Occipital lobe (tissue), 3 donors: ENCODE measurements at places on chromosomes 5 and 9.

DNA sequence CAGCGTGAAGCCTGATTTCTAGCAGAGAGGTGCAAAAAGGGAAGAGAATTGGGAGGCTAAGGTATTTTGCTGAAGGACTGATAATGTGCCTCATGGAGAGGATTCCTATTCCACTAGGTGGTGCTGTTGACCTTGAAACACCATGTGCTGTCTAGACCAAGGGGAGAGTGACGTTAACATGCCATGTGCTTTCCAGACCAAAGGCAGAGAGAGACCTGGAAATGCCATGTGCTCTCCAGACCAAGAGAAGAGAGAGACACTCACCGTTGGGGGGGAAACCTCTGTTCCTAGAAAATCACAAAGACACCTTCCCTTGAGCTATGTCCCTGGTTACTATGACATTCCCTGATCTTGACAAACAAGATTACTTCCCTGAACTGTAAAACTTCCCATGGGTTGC is 286.0 kb upstream of the TUSC1 start:
- DNase-seq: no peak

DNA sequence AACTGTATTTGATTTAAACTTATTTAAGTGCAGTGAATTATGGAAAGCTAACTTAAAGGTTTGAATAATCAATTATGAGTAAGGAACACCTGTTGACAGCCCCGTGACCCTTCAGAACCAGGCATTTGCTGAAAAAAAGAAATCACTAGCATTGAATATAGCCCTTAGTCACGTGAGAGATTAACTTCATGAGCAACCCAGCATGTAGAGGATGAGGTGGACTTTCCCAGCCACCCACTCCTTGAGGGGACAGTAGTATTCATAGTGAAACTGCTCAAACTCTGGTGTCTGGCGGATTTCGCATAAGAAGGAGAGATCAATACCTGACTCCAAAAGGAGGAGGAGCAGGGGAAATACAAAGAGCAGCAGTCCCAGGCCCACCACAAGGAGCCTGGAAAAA is 184.8 kb upstream of the RASEF start:
- DNase-seq: no peak

GRCh38 chr9:106305428-106306133 is 557.4 kb upstream of the ZNF462 start:
- no peak for DNase-seq

DNA sequence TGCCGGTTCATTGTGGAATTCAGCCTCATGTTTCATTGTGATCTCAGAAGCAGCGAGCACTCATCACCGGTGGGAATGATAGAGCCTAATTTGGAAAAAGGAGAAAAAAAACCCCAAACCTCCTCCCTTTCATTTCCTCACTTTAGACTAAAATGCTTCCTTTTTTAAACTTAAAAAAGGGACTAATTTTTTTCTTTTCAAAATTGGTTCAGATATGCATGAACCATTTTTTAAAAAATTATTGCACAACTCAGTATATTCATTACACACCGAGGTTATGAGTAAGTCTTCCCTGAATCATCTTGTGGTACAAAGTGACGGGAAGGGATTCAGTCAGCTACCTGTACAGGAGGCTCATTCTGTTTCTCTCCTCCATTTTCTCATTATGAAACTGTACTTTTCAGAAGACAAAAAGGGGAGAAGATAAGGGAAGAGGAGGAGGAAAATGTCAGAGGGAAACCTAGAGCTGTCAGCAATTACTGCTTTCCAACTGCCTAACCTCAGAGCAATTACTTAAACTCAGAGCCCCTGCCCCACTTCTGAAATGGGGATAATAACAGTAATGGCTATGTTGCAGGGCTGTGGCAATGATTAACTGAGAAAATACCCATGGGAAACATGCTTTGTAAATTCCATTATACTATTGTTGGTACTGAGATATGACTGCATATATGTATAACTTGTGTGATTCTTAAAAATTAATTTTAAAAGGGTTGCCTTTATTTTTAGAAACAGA is 24.0 kb downstream of the GALNT10 start:
- no peak for DNase-seq

DNA sequence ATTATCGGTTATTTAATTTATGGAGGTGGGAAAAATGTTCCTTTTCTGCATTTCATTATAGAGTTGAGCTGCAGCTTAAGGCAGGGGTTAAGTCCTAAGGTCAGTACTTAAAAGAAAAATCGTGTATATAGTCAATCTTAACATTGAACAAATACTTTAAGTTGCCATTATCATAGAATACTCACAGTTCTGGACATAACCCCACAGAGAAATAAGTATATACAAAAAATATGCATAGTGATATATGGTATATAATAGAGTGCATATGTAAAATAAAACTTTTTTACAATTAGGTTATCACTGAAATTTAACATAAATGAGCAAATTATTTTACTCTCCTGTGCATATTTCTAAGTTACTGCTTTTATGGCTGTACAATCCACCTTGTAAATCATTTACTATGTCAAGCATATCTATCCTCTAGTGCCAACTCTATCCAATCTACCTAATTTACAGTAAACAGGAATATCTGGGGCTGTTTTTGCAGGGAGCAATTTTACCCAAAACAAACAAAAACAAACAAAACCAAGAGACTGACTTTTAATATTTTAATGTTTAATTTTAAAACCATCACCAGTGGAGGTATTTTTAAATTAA is 28.8 kb downstream of the TTC39B start:
- DNase-seq: no peak

DNA sequence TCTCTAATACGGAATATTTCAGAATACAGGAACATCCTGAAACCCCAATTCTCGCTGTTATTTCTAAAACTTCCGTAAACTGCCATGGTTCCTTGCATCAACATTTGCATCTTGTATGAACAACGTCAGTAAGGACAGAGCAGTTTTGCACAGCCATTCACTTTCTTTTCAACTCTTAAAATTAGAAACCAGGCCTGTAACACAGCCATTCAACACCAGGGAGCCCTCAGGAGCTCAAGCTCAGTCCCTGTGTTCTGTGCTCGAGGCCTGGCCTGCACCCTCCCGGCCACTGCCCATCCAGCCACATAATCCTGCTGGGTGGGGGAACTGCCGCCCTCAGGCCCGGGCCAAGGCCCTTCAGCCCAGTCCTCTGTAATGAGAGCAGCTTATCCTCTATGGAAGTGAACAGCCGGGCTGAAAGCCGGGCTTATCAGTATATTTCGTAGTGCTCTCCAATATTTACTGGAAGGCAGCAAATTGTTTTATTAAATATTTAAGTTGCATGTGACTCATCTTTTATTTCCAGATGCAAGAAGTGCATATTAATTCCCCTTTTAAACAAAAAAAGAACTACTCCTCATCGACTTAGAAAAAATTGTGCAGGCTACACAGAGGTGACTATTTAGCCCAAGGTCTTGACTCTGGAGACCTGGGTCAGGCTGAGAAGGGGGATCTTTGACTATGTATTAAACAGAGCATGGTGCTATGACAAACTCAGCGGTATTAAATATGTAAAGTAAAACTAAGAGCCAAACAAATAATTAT is 33.2 kb upstream of the SLC6A3 start:
- DNase-seq: no peak

GRCh38 chr9:99411068-99411467 is 189.0 kb downstream of the SEC61B start:
- no peak for DNase-seq

DNA sequence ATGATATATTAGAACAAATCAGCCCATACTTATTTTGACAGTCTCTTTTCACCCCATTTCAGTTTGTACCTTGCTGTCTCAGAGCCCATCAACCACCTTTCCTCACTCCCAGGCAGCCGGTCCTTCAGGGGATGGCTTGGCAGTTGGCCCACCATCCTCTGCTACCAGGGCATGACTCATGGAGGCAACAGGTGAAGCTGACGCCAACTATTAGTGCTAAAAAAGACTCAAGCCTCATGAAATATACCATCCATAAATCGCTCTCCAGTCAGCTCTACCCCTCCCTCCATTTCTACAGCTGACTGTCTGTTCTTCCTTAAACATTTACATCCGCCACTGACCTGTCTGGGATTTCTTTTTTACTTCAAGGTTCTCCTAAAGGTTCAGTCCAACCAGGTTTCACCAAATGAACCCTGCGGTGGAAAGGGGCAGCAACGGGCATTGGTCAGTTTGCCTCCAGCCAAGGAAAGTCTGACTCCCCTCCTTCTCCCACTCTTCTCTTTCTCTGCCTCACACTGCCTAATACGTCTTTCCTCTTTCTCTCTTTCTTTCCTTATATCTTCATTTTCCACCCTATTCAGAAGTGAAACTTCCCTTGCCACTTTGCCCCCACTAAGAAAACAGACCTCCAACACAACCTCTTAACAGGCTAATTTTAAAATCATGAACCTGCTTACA is 439.1 kb downstream of the RAB3C start:
- no peak for DNase-seq

GRCh38 chr9:133563291-133563796 is 28.8 kb downstream of the ADAMTSL2 start:
- DNase-seq: no peak

DNA sequence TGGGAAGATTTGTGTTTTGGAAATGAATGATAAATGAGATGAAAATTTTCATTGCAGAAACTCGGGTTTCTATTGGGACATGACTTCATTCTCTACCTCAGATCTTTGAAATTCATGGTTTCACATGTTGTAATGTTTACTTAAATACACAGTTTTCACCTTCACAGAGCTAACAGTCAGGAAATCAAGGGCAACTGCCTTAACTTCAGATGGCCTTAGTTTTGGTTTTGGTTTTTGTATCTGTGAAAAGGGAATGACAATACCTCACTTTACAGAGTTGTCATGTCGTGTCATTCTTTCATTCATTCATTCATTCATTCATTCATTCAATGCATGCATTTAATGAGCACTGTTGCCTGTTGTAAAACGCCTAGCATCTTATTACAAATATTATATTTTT is 41.9 kb downstream of the NIM1K start:
- no peak for DNase-seq

- DNase-seq: no peak
These were observed 35.7 kb upstream of the LHX2 start for GRCh38 chr9:123975871-123976270.

GRCh38 chr9:109463924-109464625 is 34.0 kb downstream of the PTPN3 start:
- no peak for DNase-seq

- DNase-seq: no peak
These were observed 128.7 kb downstream of the CEP120 start for GRCh38 chr5:123294544-123294943.

DNA sequence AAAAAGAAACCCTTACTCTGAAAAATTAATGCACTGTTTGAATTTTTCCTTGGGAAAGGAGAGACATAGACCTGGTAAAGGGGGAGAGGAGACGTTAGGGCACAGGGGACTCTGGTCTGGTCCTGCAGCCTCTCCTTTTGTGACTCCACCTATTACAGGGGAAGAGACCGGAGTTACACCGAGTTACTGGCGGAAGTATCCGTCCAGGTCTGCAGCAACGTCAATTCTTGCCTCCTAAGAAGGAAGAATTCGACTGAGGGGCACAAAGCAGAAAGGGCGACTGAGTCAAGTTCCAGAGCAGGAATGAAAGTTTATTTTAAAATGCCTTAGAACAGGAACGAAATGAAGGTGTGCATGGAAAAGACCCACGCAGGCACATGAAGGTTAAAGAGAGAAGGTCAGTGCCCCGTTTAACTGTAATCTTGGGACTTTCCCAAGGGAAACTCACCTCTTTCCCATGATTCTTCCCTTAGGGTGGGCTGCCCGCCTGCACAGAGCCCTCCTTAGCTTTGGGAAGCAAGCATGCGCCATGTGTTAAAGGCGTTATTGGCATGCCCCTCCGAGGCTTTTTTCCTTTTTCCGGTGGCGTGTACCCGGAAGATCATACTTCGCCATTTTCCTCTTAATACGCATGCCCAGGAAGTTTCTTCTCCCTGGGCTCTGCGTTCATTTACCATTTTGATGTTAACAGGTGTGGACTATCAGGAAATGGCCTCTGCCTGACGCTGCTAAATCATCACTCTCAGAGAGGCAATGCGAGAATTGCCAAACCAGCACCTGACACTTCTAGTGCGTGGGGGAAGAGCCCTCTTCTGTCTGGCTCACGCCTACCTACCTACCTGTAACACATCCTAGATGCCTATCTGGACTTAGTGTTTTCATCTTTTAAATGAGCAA is 409.6 kb upstream of the PAPPA start:
- DNase-seq: no peak

DNA sequence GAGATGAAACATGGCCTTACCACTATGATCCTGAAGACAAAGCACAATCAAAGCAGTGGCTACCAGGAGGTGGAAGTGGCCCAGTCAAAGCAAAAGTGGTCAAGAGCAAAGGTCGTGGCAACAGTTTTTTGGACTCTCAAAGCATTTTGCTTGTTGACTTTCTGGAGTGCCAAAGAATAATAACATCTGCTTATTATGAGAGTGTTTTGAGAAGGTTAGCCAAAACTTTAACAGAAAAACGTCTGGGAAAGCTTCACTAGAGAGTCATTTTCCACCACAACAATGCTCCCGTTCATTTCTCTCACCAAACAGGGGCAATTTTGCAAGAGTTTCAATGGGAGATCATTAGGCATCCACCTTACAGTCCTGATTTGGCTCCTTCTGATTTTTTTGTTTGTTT is 33.6 kb upstream of the MAMDC2 start:
- no peak for DNase-seq

- no peak for DNase-seq
These were observed 636.1 kb downstream of the PSAT1 start for GRCh38 chr9:78932849-78933627.

GRCh38 chr5:139406963-139407362 is 3.1 kb upstream of the SPATA24 start:
- no peak for DNase-seq
